ENCODE measurements at places on chromosomes 1 and 21.

- no peak for DNase-seq
Observed at GRCh38 chr1:7515175-7515574, 255.9 kb upstream of the VAMP3 start.

GRCh38 chr1:180731131-180731530 is 99.3 kb downstream of the XPR1 start:
- no peak for DNase-seq

GRCh38 chr1:180515364-180515763 is 13.0 kb upstream of the ACBD6 start:
- DNase-seq: no peak

DNA sequence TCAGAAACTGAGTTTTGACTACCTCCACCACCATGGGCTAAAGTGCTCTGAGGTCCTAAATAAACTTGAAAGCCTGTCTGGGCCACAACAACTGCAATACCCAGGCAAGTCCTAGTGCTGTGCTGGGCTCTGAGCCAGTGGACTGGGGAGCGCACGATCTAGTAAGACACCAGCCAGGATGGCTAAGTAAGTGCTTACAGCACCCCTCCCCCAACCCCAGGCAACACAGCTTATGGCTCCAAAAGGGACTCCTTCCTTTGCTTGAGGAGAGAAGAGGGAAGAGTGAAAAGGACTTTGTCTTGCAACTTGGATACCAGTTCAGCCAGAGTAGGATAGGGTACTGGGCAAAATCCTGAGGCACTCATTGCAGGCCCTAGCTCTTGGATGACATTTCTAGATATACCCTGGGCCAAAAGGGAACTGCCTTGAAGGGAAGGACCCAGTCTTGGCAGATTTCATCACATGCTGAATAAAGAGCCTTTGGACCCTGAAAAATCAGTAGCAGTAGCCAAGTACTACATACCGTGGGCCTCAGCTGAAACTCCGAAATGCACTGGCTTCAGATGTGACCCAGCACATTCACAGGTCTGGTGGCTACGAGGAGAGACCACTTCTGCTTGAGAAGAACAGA is 1.6 kb downstream of the C1orf105 start:
- DNase-seq: no peak

DNA sequence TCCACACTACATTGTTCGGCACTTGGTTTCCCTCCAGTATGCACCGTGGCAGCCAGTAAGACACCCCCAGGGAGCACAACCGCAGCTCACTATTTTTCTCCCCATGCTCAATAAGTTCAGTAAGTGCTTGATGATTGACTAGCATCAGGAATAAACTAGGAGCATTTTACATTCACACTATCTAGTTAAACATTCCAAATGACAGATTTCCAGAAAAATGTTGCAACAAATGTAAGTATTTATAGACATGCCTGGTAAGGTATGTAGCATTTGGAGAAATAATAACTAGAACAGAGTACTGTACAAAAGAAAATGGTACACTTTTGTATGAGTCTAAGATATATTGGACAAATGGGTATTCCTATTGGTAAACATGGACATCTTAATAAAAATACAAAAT is 92.9 kb downstream of the SLC45A1 start:
- no peak for DNase-seq

GRCh38 chr1:109208836-109209463 is 4.8 kb upstream of the SARS1 start:
- no peak for DNase-seq

- DNase-seq: no peak
Observed at GRCh38 chr1:204769997-204770396, 84.5 kb upstream of the LRRN2 start.

DNA sequence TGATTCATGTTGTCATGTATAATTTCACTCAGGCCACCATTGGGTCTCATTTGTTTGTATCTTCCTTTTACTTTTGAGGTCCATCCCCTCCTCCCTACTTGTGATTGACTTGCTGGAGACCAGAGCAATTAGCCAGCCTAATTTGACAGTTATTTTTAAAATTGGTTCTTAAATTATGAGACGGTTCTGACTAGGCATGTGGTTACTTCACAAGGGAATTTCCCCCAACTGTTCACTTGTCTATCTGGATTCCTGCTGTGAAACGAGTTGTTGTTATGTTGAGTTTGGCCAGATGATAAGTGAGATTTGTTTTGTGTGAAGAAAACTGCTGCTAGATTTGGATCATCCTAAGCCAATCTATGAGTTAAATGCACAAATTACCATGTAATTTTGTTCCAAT is 359.1 kb downstream of the BARHL2 start:
- no peak for DNase-seq

- no peak for DNase-seq
Observed at GRCh38 chr1:63836830-63837229, 63.0 kb downstream of the ROR1 start.

DNA sequence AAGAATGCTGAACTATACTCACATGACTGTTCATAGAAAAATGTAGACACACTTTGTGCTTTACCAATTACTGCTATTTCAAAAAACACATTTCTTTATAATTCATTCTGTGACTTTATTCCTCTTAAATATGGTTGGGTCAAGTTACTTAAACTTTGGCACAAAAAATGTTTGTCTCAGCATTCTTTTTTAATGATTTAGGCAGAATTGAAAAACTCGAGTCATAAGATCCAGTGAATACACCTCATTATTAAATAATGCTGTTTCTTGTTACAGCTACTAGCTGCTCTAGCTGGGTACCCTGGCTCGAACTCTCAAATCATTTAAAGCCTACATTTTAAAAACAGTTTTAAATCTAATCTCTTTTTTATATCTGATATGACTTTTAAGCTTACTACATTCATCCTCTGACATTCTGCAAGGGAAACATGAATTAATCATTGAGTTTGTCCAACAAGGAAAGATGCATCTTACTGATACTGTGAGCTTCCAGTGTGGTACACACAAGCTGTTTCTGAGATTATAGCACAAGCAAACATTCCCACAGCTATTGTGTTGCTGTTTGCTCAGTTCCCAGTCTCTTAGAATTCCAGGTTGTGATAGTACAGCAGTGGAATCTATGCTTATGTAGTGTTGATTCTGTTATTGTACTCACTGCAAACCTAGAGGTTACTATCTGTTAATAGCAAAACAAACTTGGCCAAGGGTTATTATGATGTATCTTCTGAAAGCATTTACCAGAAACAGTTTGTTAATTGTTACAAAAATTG is 746.5 kb downstream of the USP25 start:
- no peak for DNase-seq

GRCh38 chr1:93784538-93784937 is 94.5 kb downstream of the DNTTIP2 start:
- no peak for DNase-seq

DNA sequence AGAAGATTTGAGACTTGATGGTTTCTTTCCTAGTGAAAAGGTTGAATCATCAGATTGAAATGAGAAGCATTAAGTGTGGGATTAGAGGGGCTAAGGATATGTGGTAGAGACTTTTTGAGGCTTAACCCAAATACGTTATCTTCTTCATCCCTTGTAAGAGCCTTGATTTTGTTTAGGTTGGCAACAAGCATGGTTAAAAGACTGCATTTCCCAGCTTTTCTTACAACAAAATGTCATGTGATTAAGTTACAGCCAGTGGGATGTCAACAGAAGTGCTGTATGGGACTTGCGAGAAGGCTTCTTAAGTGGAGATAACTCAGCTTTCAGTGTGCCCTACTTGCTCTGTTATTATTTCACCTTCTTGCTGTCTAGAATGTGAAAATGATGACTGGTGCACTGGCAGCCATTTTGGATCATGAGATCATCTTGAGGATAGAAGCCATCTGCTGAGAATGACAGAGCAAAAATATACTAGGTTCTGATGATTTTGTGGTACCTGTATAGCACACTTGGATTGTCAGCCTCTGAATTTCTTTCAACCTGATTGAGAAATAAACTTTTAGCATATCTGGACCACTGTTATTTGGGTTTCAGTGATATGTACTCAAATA is 41.3 kb upstream of the GNG12 start:
- DNase-seq: peak; percentile 56

- DNase-seq: no peak
Observed at GRCh38 chr1:153647346-153647714, 11.2 kb upstream of the SNAPIN start.

DNA sequence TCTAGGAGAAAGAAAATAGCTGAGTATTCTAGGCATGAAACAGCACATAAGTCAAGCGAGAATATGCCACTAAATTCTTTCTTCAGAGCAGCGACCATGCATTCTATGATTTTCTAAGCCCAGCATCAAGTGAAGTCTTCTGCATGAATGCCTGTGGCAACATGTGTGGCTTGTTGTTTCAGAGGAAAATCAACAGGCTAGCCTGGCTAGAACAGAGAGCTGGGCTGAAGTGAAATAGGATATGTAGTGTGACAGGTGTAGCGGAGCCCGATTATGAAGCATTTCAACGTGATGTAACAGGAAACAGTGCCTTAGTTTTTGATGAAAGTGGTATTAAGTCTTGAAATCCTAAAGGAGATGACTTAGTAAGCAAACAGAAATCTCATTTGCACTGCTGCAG is 7.0 kb downstream of the CSDE1 start:
- no peak for DNase-seq

GRCh38 chr1:228850141-228851100 is 115.1 kb downstream of the RHOU start:
- DNase-seq: no peak
